ENCODE measurements at places on chromosomes 12 and 14.

GRCh38 chr12:93813972-93814821 lies 137.0 kb downstream of the CRADD start:
- no peak for DNase-seq

DNA sequence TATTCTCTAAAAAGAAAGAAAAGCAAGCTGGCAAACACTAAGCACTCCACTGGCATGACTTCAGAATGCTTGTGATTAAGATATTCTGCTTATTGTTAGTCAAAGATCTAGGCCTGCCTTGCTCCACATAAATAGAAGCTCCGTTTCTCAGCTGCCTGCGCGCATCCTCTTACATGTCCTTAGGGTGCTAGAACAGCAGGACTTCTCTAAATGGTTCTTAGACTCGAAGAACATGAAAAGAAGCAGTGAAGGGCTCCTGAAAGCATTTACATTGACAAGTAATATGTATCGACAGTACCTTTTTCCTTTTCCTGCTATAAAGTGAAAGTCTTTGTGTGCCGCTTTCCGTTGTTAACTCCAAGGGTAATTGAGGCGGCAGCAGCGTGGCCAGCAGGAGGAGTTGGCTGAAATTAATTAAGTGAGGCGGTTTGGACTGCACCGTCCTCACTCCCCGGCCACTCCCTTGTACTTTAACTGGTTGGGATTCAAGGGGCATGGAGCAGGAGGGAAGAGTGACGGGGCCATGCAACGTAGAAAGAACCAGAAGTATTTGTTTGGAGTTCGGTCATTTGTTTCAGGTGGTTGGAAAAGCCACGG lies 34.2 kb upstream of the OTX2 start:
- no peak for DNase-seq

GRCh38 chr12:104863296-104863948 lies 94.7 kb downstream of the SLC41A2 start:
- DNase-seq, result no peak

DNA sequence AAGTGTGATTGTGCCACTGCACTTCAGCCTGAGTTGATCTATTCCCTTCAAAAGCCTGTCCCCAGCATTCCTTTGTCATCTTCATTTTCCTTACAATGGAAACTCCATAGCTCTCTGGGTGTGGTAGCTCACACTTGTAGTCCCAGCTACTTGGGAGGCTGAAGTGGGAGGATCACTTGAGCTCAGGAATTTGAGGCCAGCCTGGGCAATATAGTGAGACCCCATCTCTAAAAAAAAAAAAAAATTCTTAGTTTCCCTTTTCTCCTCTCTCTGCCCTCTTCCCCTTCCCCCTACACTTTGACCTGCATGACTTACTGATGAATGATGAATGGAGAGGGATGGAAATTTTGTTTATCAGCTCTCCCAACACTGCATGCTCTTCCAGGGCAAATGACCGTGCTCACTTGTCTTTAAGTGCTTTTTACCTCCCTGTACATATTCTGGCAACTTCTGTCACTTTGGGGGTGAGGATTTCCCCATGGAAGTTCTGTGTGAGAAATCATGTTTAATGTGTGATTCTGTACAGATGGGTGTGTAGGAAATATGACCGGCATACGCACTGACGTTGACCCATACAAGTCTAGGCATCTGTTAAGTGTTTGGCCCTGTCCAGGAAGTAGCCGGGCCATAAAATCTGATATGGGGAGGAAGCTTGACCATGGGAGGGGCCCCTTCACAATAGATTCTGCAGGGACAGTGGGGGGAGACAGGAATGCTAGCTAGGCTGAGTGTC lies 65.4 kb downstream of the ZFP36L1 start:
- DNase-seq, result no peak

Data from activated naive CD4-positive, alpha-beta T cell treated with Interleukin-2 at 50 U/mL for 16 hours (primary cell).